B cell (primary cell): ENCODE measurements at places on chromosomes 16 and 17. TPM values are rescaled to one million over a fixed set of nuclear protein-coding genes. Genes with fewer than 3 reads are reported as not detected.

GPRC5B gene
- total RNA-seq, result not detected in 2 replicates

DNA sequence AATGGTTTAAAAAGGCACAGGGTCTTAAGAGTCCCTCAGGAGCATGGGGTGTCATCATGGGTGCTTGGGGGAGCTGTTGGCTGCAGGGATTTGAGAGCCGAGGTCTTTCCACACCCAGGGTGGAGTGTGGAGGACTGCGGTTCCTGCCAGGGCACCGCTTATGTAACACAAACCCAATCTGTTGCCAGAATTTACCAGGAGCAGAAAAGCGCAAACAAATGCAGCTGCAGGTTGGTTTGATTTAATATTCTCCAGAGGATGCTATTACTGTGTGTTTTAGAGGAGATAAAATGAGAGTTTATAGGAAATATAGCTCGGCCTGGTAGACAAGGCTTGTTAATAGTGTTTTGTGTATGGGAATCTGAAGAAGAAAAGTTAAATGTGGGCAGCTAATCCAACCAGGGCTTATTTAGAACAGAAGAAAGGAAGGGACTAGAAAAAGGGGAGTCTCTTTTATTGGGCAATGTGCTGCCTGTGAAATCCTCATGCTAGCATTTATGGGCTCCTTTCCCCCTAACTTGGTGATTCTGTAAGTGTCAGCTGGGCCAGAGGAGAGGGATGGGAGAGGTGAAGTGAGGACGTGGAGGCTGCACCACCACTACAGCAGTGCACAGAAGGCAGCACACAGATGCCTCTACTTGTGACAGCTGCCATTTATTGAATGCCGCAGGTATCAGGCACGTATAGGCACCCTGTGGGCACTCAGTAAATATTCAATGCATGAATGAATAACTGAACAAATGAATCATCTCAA, 174.7 kb downstream of the KATNIP start:
- H3K4me3 ChIP-seq, result no peak overlapping the region
- H3K4me1 ChIP-seq, result no peaks in the 10 kb centered on the region

DNA sequence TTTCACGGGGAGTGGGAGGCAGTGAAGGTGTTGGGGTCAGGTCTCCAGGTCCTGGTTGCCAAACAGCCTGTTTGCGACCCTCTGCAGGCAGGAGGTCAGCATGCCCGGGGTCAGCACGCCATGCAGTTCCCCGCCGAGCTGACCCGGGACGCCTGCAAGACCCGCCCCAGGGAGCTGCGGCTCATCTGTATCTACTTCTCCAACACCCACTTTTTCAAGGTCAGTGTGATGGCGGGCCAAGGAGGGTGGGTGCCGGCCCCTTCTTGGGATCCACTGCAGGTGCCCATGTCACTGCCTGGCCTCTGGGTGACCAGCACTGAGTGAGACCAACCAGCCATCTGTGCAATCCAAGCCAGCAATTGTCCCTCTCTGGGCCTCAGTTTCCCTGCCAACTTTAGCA, 21.3 kb downstream of the ADGRG5 start:
- no peak for DNase-seq
- no peaks in the 10 kb centered on the region for H3K27me3 ChIP-seq
- H3K27ac ChIP-seq, result no peak overlapping the region
- no peak overlapping the region for H3K4me3 ChIP-seq
- H3K4me1 ChIP-seq, result no peaks in the 10 kb centered on the region

DNA sequence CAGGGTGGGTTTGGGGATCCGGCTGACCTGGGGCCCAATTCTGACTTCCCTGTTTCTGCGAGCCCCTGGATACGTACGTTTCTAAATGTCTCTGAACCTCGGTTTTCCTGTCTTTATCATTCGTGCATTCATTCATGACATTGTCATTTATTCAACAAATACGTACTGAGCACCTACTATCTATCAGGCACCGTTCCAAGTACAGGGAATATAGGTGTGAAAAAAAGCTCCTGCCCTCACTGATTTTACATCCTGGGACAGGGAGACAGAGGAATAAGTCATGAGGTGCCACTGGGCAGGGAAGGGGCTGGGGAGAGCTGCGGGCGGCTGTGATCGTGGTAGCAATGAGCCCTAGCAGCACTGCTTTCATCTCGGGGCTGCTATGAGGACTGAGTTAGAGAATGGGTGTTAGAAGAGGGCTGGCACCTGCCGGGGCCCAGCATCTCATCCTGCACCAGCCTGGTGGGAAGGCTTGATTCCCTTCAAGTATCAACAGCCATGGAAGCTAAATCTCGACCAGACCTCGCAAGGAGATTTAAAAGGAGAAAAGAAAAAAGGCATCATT, 88.3 kb upstream of the DNAH17 start:
- H3K4me1 ChIP-seq, result peaks cover 19% of the 10 kb centered on the region
- H3K27ac ChIP-seq, result no peak overlapping the region
- no peak for DNase-seq
- H3K27me3 ChIP-seq, result no peaks in the 10 kb centered on the region
- H3K36me3 ChIP-seq, result no peaks in the 10 kb centered on the region

CCL2 gene
- total RNA-seq, result 4.4 and 6.8 TPM in 2 replicates

GRCh38 chr17:59684967-59685366, 22.3 kb downstream of the PTRH2 start:
- no peaks in the 10 kb centered on the region for H3K4me1 ChIP-seq
- H3K27me3 ChIP-seq, result no peaks in the 10 kb centered on the region
- no peak for DNase-seq
- H3K36me3 ChIP-seq, result peaks cover 33% of the 10 kb centered on the region

DNA sequence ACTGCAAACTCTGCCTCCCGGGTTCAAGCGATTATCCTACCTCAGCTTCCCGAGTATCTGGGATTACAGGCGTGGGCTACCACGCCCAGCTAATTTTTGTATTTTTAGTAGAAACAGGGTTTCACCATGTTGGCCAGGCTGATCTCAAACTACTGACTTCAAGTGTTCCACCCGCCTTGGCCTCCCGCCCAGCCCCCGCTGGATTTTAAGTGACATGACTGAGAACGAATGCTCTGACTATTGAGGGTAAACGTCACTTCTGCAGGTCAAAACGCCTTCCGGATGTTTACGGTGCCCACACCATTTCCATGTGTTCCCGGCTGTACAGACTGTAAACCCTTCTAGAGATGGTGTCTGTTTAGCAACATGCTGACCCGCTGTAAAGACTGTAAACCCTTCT, 22.8 kb downstream of the PITPNA start:
- DNase-seq, result no peak
- H3K27me3 ChIP-seq, result no peaks in the 10 kb centered on the region
- H3K36me3 ChIP-seq, result no peaks in the 10 kb centered on the region

DNA sequence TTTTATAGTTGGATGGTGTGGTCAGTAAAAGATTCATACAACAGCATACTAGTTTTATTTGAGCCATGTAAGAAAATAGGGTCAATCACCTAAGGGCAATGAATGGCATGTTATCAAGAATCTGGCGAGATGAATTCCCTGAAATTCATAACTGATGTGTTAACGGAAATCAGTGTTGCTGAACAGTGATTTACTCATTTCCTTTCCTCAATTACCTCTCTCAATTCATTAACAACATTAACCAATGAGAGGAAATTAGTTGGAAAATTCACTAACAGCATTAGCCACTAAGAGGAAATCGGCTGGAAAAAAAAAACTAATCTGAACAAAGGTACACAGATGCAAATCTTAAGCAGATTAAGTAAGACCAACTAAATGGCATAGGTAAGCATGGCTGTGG, 6.3 kb downstream of the CMTR2 start:
- peaks cover 7% of the 10 kb centered on the region for H3K36me3 ChIP-seq
- H3K4me1 ChIP-seq, result peaks cover under 1% of the 10 kb centered on the region
- no peak overlapping the region for H3K4me3 ChIP-seq
- no peak overlapping the region for H3K27ac ChIP-seq
- H3K27me3 ChIP-seq, result no peaks in the 10 kb centered on the region

- no peaks in the 10 kb centered on the region for H3K27me3 ChIP-seq
- no peak overlapping the region for H3K4me3 ChIP-seq
- H3K36me3 ChIP-seq, result no peaks in the 10 kb centered on the region
- no peak for DNase-seq
- no peak overlapping the region for H3K27ac ChIP-seq
- H3K4me1 ChIP-seq, result no peaks in the 10 kb centered on the region
These were observed 69.4 kb downstream of the WSB1 start for GRCh38 chr17:27363326-27363725.

DNA sequence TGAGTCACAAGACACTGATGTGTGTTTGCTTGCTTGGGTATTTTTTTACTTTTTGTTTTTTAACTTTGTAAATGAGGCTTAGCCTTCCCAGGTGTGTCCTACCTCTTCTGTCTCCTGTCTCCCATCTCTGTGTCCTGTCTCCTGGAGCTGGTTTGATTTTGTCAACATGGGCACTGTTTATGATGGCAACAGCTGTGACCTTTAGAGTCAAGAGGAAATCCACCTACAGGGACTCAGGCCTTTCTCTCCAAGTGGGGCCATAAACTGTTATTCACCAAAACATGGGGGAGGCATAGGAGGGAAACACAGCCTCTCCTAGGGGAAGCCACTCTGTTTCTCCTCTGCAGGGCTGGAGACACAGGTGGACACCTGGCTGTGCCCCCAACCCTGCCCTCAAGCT, 13.1 kb upstream of the PLCG2 start:
- no peak overlapping the region for H3K27ac ChIP-seq
- no peak overlapping the region for H3K4me3 ChIP-seq
- H3K4me1 ChIP-seq, result peaks cover 17% of the 10 kb centered on the region
- H3K27me3 ChIP-seq, result no peaks in the 10 kb centered on the region
- H3K36me3 ChIP-seq, result peaks cover 1% of the 10 kb centered on the region

ZDHHC1 gene
- 2.4 and 2.8 TPM in 2 replicates for total RNA-seq

DNA sequence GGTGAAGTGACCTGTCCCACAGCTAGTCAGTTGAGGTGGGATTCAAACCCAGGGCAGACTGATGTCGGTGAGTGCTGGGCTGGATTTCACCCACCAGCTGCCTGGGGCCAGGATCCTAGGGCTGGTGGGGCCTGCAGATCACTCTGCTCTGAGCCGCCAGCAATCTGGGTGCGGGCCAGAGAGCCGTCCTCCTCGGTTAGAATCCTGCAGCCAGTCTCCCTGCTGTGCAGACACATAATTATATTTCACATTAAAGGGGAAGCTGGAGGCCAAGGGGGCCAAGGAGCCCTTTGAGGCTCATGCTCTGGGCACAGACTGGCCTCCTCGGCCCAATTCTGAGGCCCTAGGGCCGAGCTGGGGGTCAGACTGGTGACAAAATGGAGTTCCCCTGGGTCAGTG, 996 bp upstream of the KCNJ12 start:
- H3K27me3 ChIP-seq, result peaks cover 34% of the 10 kb centered on the region
- no peak for DNase-seq
- no peak overlapping the region for H3K4me3 ChIP-seq
- H3K4me1 ChIP-seq, result peaks cover 25% of the 10 kb centered on the region
- H3K27ac ChIP-seq, result no peak overlapping the region

DNA sequence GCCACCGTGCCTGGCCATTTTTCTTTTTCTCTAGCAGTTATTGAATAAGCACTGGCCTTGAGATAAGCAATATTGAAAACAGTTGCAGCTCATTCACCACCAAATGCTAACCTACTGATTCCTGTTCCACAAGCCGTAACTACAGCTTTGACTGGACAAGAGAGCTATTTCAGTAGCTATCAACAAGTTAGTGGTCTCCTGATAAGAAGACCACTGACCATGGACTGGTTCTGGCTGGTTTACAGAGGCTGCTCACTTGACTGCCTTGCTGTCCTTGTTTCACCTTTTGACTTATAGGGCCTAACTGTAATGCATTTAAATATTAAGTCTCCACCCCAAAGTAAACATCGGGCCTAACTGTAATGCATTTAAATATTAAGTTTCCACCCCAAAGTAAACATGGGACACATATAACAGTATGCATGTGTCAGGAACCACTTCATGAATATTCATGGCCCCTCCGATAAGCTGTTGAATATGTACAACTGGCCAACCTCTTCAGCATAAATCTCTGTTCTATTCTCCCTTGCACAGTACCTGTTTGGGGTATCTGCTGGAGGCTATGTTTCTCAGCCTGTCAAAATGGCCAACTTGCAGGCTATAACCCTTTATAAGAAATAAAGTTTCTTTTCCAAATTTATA, 94.1 kb downstream of the USP32 start:
- H3K27ac ChIP-seq, result no peak overlapping the region
- peaks cover 2% of the 10 kb centered on the region for H3K4me1 ChIP-seq
- no peaks in the 10 kb centered on the region for H3K27me3 ChIP-seq
- H3K36me3 ChIP-seq, result peaks cover 27% of the 10 kb centered on the region

DNA sequence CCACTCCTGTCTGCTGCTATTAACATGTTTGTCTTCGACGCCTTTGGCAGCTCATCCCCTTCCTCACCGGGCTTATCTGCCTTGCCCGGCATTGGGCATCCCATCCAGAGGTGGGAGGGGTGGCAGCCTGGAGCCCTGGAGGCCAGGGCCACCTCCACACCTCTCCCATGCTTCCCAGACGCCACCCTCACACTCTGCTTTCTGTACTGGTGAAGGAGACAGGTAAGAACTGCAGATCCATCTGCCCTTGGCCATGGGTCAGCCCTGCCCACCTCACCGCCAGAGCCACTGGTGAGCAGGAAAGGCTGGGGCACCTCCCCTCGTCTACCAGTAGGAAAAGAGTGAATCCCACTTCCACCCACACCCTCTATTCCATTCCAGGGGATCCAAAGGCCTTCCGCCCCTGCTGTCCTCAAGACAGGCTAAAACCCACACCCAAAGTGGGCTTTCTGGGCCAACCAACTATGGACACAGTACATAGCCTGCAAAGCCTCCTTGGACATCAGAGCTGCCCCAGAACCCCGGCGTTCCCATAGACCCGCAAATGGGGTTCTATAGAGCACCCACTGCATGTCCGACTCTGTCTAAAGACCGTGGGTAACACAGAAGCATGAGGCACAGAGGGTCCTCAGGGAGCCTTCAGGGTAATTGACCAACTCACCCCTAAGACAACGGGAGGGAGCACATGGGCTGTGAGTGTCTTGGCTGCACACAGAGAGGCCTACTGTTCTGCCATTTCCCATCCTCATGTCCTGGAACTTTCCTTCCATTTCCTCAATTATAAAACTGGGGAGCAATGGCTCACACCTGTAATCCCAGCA, 23.4 kb upstream of the RBFOX3 start:
- H3K4me3 ChIP-seq, result no peak overlapping the region
- no peaks in the 10 kb centered on the region for H3K4me1 ChIP-seq
- H3K27me3 ChIP-seq, result no peaks in the 10 kb centered on the region
- H3K36me3 ChIP-seq, result no peaks in the 10 kb centered on the region
- no peak overlapping the region for H3K27ac ChIP-seq
- DNase-seq, result no peak
